ENCODE measurements at places on chromosomes 5 and 9.
A peak's percentile ranks its signal among the peaks of the same experiment; 100 is the strongest.

GRCh38 chr5:80035839-80036238 lies 691 bp downstream of the THBS4 start:
- DNase-seq = no peak

GRCh38 chr9:117409321-117409720 lies 5.5 kb downstream of the ASTN2 start:
- DNase-seq = no peak

GRCh38 chr5:15103130-15103529 lies 231.6 kb upstream of the ANKH start:
- DNase-seq = no peak

- DNase-seq = no peak
Measured at GRCh38 chr9:121861501-121862180, 210.2 kb downstream of the DAB2IP start.

- no peak for DNase-seq
Measured at GRCh38 chr5:151427258-151427657, 20.1 kb upstream of the SLC36A1 start.

- DNase-seq = no peak
Measured at GRCh38 chr5:58075907-58076306, 384.0 kb downstream of the PLK2 start.

GRCh38 chr5:126965061-126965475 lies 65.3 kb downstream of the MARCHF3 start:
- no peak for DNase-seq

DNA sequence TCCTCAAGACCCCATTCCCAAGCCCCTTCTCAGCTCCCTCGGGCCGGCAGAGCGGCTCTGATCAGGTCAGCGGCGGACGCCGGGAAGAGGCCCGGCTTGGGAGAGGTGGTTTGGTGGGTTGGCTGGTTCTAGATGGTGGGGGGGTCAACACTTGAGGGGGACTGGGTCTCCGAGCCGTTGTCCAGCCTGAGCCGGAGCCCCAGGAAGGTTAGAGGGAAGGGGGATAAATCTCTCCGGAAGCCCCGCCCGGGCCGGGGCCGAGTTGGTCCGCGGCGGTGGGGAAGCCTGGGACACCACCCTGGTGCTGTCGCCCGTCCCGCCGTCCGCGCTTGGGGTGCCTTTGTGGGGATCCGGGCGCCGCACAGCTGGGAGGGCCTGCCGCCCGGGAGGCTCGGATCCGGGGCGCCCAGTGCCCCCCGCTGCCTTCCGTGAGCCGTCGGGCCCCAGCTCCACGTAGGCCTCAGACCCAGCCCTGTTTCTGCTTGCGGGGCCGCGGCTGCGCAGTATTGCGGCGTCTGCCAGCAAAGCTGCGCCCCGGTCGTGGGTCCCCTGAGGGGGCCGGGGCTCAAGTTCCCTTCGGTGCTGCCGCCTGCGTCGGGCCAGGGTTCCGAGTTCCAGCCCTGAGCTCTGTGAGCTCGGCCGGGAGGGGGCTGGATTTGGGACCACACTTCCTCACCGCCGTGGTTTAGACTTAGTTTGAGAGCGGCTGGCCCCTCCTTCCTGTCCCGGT lies 542 bp upstream of the TRIM52 start:
- peak; percentile 94 for DNase-seq

DNA sequence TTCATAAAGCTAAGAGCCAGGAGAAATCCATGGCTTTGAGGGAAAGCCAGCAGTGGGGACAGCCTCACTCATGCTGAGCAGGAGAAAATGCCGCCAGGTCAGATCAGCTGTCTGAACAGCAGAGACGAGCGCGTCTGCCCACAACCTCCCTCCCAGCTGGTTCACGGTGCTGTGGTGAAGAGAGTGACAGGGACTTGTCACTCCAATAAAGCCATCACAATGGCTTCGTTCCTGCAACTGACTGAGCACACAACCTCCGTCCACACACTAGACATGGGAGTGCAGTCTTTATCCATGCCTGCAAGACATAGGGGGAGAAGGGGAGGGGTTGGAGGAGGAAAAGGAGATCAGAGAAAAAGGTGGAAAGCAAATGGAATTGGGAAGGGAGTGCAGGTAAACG lies 206.9 kb downstream of the GABBR2 start:
- DNase-seq = no peak

DNA sequence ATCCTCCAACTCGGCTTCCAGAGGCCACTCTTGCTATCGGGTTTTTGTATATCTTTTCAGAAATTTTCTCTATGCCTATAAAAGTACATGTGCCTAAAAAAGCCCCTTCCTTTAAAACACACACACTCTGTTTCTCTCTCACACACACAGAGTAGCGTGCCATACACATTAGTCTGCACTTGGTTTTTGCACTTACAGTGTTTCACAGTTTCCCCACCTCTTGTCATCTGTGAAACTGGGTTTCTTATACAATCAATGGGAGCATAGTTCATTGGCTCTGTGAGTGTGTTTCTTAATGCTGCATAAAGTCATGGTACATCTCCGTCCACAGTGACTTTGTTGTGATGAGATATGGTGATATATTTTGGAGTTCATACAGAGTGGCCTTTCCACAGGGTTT lies 664 bp upstream of the IGFBPL1 start:
- DNase-seq = no peak
